ENCODE measurements at places on chromosomes 1 and 21.

- H3K4me3 ChIP-seq, result no peak overlapping the region
- no peak overlapping the region for H3K27ac ChIP-seq
These were observed 21.8 kb downstream of the C1orf52 start for GRCh38 chr1:85237613-85238012.

DNA sequence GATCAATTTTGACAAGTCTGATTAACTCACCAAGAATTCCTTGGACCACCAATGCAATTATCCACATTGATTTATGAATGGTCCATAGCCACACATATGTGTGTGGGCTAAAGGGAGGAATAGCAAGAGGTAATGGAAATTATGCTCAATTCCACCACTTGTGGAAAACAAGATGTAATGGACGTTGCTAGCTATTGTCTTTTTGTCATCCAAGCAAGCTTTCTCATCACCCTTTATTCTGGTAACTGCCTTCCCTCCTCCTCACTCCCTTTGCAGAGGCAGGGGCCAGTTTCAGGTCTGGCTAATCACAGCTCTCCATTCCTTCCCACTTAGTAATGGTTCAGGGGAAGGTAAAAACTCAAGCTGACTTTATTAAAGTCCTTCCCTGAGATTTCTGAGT is 24.7 kb upstream of the RAB3GAP2 start:
- H3K27me3 ChIP-seq, result 0 out of 2 replicates have a peak, but pooled peaks cover 5% of the 10 kb centered on the region
- no peak overlapping the region for H3K27ac ChIP-seq
- peaks cover 8% of the 10 kb centered on the region for H3K4me1 ChIP-seq
- no peak overlapping the region for H3K4me3 ChIP-seq

- peak; percentile 46 for DNase-seq
- peaks cover 37% of the 10 kb centered on the region for H3K36me3 ChIP-seq
- H3K4me3 ChIP-seq, result peak overlapping the region; percentile 94
- peak overlapping the region; percentile 11 for H3K27ac ChIP-seq
- peaks cover 25% of the 10 kb centered on the region for H3K4me1 ChIP-seq
These were observed 2.0 kb downstream of the HUNK start for GRCh38 chr21:31874812-31875212.

DNA sequence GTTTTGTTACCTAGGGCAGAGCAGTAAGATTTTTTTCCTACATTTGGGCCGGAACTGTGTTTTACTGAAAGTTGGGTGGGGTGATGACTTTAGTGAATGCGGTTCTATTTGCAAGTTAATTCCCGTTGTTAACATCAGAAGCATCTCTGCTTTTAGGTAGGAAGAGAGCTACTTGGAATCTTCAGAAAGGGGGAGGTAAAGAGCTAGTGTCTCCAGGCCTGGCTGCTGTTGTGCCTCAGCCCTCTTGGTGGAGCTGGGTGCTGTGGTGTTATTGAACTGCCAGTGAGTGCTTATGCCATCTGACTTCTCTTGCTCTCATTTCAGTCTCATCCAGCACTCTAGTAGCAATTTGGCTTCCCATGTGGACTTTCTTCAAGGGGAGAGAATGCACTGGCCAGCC is 3.4 kb downstream of the KDM4A start:
- no peak overlapping the region for H3K4me3 ChIP-seq
- H3K4me1 ChIP-seq, result peaks cover 7% of the 10 kb centered on the region
- no peaks in the 10 kb centered on the region for H3K27me3 ChIP-seq
- H3K27ac ChIP-seq, result no peak overlapping the region
- DNase-seq, result no peak
- H3K36me3 ChIP-seq, result peaks cover 49% of the 10 kb centered on the region

GRCh38 chr1:114352797-114353196 is 158.2 kb downstream of the TRIM33 start:
- no peak overlapping the region for H3K27ac ChIP-seq
- H3K27me3 ChIP-seq, result no peaks in the 10 kb centered on the region
- no peak overlapping the region for H3K4me3 ChIP-seq
- H3K4me1 ChIP-seq, result no peaks in the 10 kb centered on the region

- H3K27ac ChIP-seq, result no peak overlapping the region
- H3K4me1 ChIP-seq, result no peaks in the 10 kb centered on the region
- no peak for DNase-seq
- H3K36me3 ChIP-seq, result no peaks in the 10 kb centered on the region
- no peaks in the 10 kb centered on the region for H3K27me3 ChIP-seq
These were observed 236.2 kb upstream of the NRIP1 start for GRCh38 chr21:15301014-15301413.

DNA sequence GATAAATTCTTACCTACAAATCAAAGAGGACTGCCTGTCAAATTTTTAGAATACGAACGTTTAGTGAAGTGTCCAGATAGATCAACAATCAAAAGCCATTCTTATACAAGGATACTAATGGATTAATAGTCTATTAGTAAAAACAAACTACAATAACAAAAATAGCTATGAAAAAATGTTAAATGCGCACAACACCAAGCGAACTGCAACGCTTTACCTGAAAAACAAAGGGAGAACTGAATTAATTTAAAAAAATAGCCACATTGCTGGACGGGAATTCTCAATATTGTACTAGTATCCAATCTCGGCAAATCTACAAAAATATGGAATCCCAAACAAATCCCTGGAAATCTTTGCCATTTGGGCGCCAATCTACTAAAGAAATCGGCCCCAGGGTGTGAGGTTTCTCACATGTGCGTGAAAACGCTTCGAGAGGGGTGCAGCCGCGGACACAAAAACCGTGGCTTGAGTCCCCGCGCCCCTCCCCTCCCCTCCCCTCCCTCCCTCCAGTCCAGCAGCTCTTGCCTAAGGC is 55.6 kb downstream of the TRAF5 start:
- no peaks in the 10 kb centered on the region for H3K27me3 ChIP-seq
- H3K36me3 ChIP-seq, result no peaks in the 10 kb centered on the region
- H3K27ac ChIP-seq, result peak overlapping the region; percentile 96
- H3K4me3 ChIP-seq, result peak overlapping the region; percentile 66
- H3K4me1 ChIP-seq, result peaks cover 11% of the 10 kb centered on the region
- no peak for DNase-seq

DNA sequence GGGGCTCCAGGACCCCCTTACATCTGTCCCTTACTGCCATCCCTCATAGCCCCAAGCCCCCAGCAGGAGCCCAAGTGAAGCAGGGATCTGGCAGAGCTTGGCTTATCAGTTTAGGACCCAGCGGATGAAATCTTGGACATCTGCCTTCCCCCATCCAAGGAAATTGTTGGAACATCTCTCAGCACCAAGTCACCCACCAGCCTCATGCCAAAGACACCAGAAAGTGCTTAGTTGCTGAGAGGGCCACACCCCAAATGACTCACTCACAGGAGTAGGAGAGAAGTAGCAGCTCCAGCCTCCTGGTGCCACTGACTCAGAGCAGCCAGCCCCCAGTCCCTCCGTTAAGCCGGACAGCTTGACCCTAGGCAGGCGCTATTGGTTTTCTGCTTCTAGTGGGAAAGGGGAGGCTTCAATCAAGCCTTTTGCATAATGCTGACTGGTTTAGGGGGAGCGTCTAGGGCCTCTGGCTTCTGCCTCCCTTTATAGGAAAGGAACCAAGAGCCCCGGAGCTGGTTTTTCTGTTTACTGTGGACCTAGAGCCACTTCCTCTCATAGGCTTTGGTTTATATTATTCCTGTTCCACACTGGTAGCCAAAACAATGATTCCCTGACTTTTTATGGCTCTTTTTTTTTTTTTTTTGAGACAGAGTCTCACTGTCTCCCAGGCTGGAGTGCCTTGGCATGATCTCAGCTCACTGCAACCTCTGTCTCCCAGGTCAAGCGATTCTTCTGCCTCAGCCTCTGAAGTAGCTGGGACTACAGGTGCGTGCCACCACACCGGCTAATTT is 114.2 kb upstream of the IPO9 start:
- H3K4me1 ChIP-seq, result peaks cover 60% of the 10 kb centered on the region
- no peaks in the 10 kb centered on the region for H3K27me3 ChIP-seq
- no peak overlapping the region for H3K4me3 ChIP-seq
- DNase-seq, result peak; percentile 98
- peaks cover 19% of the 10 kb centered on the region for H3K36me3 ChIP-seq
- peak overlapping the region; percentile 93 for H3K27ac ChIP-seq

- no peaks in the 10 kb centered on the region for H3K4me1 ChIP-seq
- no peak for DNase-seq
- H3K27ac ChIP-seq, result no peak overlapping the region
- no peaks in the 10 kb centered on the region for H3K27me3 ChIP-seq
These were observed 41.5 kb downstream of the SPATA46 start for GRCh38 chr1:162335126-162335525.

DNA sequence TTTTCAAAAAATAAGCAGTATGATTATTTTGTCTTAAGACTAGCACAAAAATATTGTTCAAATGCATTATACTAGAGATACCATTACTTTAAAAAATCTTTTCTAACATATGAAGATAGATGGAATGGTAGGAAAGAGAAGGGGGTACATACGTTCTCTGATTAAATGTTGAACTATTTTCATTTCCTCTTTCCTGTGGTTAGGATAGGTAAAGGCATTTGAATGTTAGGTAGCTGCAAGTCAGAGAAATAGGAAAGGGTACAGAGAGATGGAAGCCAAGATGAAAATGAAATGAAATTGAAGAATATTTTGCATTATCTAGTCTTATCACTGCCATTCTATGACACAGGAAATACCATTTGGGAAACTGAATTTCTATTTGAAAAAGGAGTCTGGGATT is 28.3 kb downstream of the TLCD4 start:
- no peaks in the 10 kb centered on the region for H3K36me3 ChIP-seq
- H3K4me1 ChIP-seq, result no peaks in the 10 kb centered on the region
- DNase-seq, result no peak
- no peak overlapping the region for H3K27ac ChIP-seq

DNA sequence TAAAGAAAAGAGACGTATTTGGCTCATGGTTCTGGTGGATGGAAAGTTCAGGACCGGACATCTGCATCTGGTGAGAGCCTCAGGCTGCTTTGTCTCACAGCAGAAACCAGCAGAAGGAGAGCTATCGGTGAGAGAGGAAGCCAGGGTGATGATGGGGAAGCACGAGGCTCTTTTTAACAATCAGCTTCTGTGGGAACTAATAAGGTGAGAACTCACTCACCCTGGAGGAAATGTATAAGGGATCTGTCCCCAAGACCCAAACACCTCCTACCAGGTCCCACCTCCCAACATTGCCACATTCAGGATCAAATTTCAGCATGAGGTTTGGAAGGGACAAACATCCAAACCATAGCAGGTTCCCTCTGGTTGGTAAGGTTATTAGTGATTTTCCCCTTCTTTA is 32.8 kb downstream of the ASTN1 start:
- H3K27ac ChIP-seq, result no peak overlapping the region
- DNase-seq, result no peak
- H3K4me3 ChIP-seq, result no peak overlapping the region
- H3K27me3 ChIP-seq, result no peaks in the 10 kb centered on the region

- H3K4me3 ChIP-seq, result no peak overlapping the region
- H3K4me1 ChIP-seq, result peaks cover 3% of the 10 kb centered on the region
- no peaks in the 10 kb centered on the region for H3K36me3 ChIP-seq
- no peak overlapping the region for H3K27ac ChIP-seq
- no peak for DNase-seq
- H3K27me3 ChIP-seq, result no peaks in the 10 kb centered on the region
These were observed 53.6 kb downstream of the POFUT2 start for GRCh38 chr21:45234127-45234526.

- DNase-seq, result no peak
- peaks cover 19% of the 10 kb centered on the region for H3K36me3 ChIP-seq
- no peaks in the 10 kb centered on the region for H3K27me3 ChIP-seq
- H3K4me3 ChIP-seq, result no peak overlapping the region
- peak overlapping the region; percentile 5 for H3K27ac ChIP-seq
- H3K4me1 ChIP-seq, result peaks cover 25% of the 10 kb centered on the region
These were observed 2.7 kb downstream of the NRDC start for GRCh38 chr1:51875836-51876235.

DNA sequence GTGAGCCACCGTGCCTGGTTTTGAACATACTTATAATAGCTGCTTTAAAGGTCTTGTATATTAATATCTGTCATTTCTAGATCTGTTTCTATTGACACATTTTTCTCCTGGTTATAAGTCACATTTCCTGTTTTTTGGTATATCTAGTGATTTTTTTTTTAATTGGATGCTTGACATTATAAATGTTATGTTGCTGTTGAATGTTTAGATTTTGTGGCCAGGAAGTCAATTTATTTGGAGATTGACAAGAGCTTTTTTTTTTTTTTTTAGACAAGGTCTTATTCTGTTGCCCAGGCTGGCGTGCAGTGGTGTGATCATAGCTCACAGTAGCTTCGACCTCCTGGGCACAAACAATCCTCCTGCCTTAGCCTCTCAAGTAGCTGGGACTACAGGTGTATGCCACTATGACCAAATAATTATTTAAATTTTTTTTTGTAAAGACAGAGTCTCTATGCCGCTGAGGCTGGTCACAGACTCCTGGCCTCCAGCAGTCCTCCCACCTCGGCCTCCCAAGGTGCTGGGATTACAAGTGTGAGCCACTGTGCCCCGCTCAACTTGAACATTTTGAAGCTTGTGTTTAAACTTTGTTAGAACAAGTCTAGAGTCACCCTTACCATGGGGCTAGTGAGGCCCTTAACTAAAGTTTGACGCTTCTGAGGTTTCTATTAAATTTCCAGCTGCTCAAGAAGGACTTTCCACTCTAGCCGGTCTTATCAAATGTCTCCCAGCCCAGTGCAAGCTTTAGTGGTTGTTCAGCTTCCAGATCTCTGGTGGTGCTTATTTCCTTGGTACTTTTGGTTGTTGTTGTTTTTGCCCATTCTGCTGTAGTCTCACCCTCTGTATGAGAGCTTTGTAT is 8.6 kb upstream of the CHI3L2 start:
- H3K27ac ChIP-seq, result no peak overlapping the region
- no peak for DNase-seq
- no peaks in the 10 kb centered on the region for H3K36me3 ChIP-seq

- H3K27ac ChIP-seq, result no peak overlapping the region
- no peak overlapping the region for H3K4me3 ChIP-seq
- H3K4me1 ChIP-seq, result no peaks in the 10 kb centered on the region
- no peaks in the 10 kb centered on the region for H3K27me3 ChIP-seq
These were observed 470.1 kb upstream of the PLXNA2 start for GRCh38 chr1:208714323-208714722.

- H3K4me3 ChIP-seq, result no peak within 1 kb of the TSS
- H3K4me1 ChIP-seq, result peaks cover 8% of the 10 kb centered on the region
- H3K36me3 ChIP-seq, result no peaks in the 10 kb centered on the region
- no peak within 1 kb of the TSS for H3K27ac ChIP-seq
- no peak for DNase-seq
These were observed at the start of gene MYBPH for GRCh38 chr1:203175237-203175826. TSS of gene MYBPH (minus strand) at chr1:203175826. CDS start at chr1:203175755, 71 bp downstream.

DNA sequence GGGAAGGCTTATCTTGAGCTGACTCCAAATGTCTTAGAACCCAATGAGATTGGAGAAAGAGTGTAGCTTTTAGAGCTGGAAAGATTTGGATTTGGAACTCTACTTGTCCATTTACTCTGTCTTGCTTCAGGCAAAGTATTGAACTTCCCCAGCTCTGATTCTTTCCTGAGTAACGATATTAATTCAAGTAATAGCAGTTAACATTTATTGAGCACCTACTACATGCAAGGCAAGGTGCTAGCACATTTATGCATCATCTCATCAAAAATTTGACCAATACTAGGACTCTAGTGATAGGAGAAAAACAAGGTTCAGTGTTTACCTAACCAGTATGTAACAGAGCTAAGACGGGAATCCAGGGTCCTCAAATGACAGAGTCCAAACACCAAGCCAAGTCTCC is 2.5 kb upstream of the LRRN2 start:
- DNase-seq, result no peak
- no peaks in the 10 kb centered on the region for H3K36me3 ChIP-seq
- H3K27ac ChIP-seq, result no peak overlapping the region
- no peak overlapping the region for H3K4me3 ChIP-seq
